ENCODE measurements at places on chromosomes 3 and 15. TPM values are rescaled to one million over a fixed set of nuclear protein-coding genes. Genes with fewer than 3 reads are reported as not detected.

- H3K4me3 ChIP-seq: no peak overlapping the region
- H3K4me1 ChIP-seq: peaks cover 10% of the 10 kb centered on the region
- H3K27me3 ChIP-seq: no peaks in the 10 kb centered on the region
- DNase-seq: no peak
Observed at GRCh38 chr3:149414557-149415231, 37.2 kb upstream of the TM4SF1 start.

- no peak overlapping the region for H3K27ac ChIP-seq
- no peaks in the 10 kb centered on the region for H3K27me3 ChIP-seq
- H3K4me1 ChIP-seq: no peaks in the 10 kb centered on the region
- H3K36me3 ChIP-seq: no peaks in the 10 kb centered on the region
- no peak for DNase-seq
Observed at GRCh38 chr15:75749820-75750219, 37.2 kb upstream of the CSPG4 start.

Gene GRIP2
- 38.6 TPM for total RNA-seq

Gene SPINK8
- total RNA-seq: not detected

Gene PSMD2
- 210 TPM for total RNA-seq
